ENCODE measurements at places on chromosomes 3 and 15.

- no peak for DNase-seq
Observed at GRCh38 chr3:167887096-167887495, 151.6 kb downstream of the SERPINI1 start.

DNA sequence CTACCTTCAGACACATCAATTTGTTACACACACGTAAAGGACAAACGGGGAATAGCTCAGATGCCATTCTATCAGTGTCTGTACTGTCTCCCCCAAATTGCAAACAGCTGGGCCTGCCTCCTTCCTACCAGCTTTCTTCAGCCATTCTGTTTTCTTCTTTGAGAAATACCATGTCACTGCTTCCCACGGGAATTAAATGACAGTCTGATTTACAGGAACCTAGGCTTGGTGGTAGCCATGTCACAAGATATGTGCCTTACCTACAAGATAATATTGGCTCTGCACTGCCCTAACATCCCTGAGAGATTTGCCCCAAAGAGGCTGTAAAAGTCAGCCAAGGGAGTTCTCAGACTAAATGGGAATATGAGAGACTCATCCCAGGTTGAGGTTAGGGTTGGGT, 308.3 kb downstream of the LRTM1 start:
- no peak for DNase-seq

GRCh38 chr3:128786434-128787020, 60.5 kb downstream of the RAB7A start:
- no peak for DNase-seq

DNA sequence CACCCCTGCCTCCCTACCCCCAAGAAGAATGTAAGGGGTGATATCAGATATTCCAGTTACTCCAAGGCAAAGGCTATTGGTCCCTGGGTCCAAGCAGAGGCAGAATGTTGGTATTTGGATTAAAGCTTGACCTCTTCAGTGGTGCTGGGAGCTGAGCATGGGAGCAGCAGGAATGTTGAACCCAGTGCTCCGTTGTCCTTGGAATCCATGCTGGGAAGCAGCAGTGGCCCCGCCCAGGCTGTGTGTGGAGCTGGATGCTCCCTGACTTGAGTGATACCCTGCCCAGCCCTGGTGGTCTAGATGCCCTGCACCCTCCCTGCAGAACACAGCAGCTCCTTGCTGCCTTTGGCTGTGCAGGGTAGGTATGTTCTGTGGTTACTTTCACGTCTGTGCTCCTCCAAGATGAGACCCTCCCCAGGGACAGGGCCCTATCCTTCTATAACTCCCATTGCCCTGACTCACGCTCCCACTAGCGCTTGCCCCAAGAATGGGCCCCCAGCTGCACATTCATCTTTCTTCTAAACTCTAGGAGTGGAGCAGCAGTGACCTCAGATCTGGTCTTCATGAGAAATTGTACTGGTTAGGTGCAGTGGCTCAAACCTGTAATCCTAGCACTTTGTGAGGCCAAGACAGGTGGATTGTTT, 35.1 kb downstream of the UMPS start:
- DNase-seq: no peak

GRCh38 chr3:126111566-126112475, 27.9 kb upstream of the SLC41A3 start:
- DNase-seq: no peak

DNA sequence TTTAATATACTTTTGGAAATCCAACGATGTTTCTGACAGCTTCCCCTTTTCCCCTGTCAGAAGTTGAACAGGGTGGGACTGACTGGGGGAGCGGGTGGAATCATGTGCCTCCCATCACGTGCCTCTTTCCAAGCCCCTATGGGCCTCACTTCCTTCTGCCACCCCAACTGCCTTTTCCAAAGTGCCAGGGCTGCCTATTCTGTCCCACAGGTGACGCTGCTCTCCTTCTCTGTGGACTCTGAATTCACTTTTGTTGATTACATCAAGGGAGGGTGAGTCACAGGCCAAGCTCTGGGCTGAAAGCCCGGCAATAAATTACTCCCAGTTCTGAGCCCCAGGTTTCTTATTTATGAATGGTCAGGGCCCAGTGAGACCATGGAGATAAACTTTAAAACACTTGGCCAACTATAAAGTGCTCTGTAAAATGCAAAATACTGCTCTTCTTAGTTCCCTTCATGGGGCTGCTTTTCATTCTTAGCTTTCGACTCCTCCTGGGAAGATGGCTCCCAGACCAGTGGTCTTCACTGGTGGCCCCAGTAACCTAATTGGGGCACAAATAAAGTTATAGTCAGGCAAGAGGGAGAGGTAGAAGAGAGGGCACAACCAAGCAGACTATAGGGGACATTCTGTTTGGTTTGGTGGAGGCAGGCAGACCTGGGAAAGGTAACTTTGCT, 12.3 kb downstream of the CPNE9 start:
- no peak for DNase-seq

- DNase-seq: no peak
Observed at GRCh38 chr15:45795440-45796069, 160.7 kb downstream of the SQOR start.

GRCh38 chr15:89174476-89174875, 46.9 kb downstream of the RLBP1 start:
- DNase-seq: no peak
